Activated T-helper 1 cell treated with anti-CD3 and anti-CD28 coated beads, Interleukin-12 subunit alpha, Interleukin-12 subunit beta, Interleukin-2, Interleukin-4 antibody, amounts not matched to agents 30 ng/mL and 10 ng/mL and 1 ng/mL, durations not matched to agents 14 hours and 24 hours and 36 hours (primary cell): ENCODE measurements at places on chromosomes 4 and X. TPM values are rescaled to one million over a fixed set of nuclear protein-coding genes. Genes with fewer than 3 reads are reported as not detected.
A peak's percentile ranks its signal among the peaks of the same experiment; 100 is the strongest.

MAGED4B gene
- total RNA-seq: 0.32 TPM in 1 of 2 replicates, not detected in the other

IL2RG gene
- 375 and 397 TPM in 2 replicates for total RNA-seq

DNA sequence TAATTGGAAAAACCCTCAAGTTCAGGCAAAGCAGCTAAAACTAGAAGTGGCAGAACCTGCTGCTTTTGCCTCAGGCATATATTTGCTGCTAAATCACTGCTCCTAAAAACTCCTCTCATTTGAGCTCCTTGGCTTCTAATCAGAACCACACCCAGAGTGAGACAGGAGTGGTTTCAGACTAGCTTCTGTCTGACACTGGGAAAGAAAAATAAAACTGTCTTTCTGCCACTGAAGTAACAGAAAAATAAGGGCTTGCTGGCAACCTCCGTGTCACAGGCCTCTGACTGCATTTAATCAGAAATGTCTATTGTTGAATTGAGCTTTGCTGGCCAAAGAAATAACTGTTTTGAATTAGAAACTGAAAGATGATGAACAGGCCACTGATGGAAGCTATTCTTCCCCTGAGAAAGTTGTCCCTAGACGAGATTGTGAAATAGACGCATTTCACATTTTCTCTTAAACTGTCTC is 52.1 kb upstream of the RAP2C start:
- H3K4me1 ChIP-seq: peaks cover 8% of the 10 kb centered on the region
- H3K36me3 ChIP-seq: no peaks in the 10 kb centered on the region
- H3K27me3 ChIP-seq: no peaks in the 10 kb centered on the region
- H3K27ac ChIP-seq: no peak overlapping the region
- no peak for DNase-seq
- no peak overlapping the region for H3K4me3 ChIP-seq

GRCh38 chrX:30971774-30972603 is 82.9 kb upstream of the TAB3 start:
- peaks cover 18% of the 10 kb centered on the region for H3K4me1 ChIP-seq
- peak overlapping the region; percentile 61 for H3K27ac ChIP-seq
- no peaks in the 10 kb centered on the region for H3K36me3 ChIP-seq
- H3K4me3 ChIP-seq: peak overlapping the region; percentile 79

DNA sequence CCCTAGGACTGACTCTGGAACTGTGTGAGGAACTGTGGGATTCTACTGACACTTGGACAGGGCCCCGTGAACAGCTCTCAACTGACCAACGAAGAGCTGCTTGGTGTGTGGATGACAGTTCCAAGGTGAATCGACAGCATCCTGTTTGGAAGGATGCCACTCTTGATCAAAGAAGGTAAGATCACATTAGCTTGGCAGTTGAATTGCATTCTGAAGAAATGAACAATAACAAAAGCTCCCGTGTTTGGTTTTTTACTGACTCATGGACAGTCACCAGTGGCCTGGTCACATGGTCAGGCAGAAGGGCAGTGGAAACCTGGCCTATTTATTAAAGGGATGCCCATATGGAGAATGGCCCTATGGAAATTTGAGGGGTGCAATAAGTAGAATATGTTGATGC is 33.1 kb upstream of the GPR34 start:
- H3K27ac ChIP-seq: no peak overlapping the region
- H3K4me3 ChIP-seq: no peak overlapping the region
- DNase-seq: no peak
